Colonic mucosa (tissue), 4 donors: ENCODE measurements at places on chromosomes 5 and 9. TPM values are rescaled to one million over a fixed set of nuclear protein-coding genes. Genes with fewer than 3 reads are reported as not detected.

SHC3 gene
- 0.58 TPM for total RNA-seq

GZMA gene
- total RNA-seq: 5.7 TPM

GRCh38 chr5:172797771-172798191, 26.8 kb upstream of the DUSP1 start:
- no peaks in the 10 kb centered on the region for H3K36me3 ChIP-seq
- H3K27me3 ChIP-seq: no peaks in the 10 kb centered on the region
- no peaks in the 10 kb centered on the region for H3K4me1 ChIP-seq

- no peak overlapping the region for H3K27ac ChIP-seq
- H3K36me3 ChIP-seq: no peaks in the 10 kb centered on the region
- H3K4me3 ChIP-seq: no peak overlapping the region
- no peaks in the 10 kb centered on the region for H3K4me1 ChIP-seq
These were observed 6.7 kb downstream of the INIP start for GRCh38 chr9:112711050-112711689.

DNA sequence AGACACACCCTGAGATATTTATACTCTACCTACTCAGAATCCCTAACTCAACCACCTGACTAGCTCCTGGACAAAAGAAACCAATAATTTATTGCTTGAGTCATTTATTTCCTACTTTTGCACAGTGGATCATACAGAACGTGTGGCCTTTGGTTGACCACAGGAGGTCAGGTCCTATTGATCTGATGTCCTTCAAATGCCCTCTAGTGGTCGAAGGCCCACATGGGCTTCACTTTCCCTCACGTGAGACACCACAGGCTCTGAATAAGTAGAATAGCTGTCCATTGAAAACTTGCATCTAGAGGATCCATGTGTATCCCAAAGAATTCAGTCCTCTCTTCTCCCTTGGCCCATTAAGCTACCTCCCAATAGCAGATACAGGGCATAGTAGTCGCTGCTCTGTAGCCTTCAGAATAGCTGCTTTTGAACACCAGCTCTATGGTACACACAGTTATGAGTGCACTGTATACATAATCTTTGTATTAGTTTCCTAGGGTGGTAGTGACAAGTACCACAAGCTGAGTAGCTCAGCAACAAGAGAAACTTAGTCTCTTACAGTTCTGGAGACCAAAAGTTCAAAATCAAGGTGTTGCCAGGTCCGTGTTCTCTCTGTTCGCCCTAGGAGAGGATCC, 177.6 kb upstream of the SMARCA2 start:
- peak; percentile 26 for DNase-seq
- H3K27me3 ChIP-seq: no peaks in the 10 kb centered on the region
- no peak overlapping the region for H3K27ac ChIP-seq

DNA sequence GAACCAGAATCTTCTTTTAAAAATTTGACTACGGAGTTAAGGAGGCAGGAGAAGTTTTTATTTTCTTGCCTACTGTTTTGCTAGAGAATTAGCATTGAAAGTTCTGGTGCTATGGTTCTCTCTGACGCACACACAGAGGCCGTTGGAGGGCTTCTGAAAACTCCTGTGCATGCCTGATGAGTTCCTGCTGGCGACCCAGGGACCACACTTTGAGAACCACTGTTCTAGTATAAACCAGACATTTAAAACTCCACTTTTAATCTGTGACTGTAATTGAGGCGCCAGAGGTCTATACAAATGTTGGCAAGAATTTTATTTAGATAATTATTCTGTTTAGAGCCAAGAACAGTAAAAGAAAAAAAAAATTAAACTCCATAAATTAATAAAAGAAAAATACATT, 99.5 kb upstream of the OTULINL start:
- no peak overlapping the region for H3K4me3 ChIP-seq
- no peak overlapping the region for H3K27ac ChIP-seq
- H3K4me1 ChIP-seq: no peaks in the 10 kb centered on the region
- peaks cover 23% of the 10 kb centered on the region for H3K36me3 ChIP-seq
